ENCODE measurements at places on chromosomes 13 and 19.

- H3K4me1 ChIP-seq, result no peaks in the 10 kb centered on the region
- H3K36me3 ChIP-seq, result no peaks in the 10 kb centered on the region
- no peak overlapping the region for H3K4me3 ChIP-seq
- H3K27me3 ChIP-seq, result no peaks in the 10 kb centered on the region
- H3K27ac ChIP-seq, result no peak overlapping the region
Observed at GRCh38 chr13:38496917-38497316, 147.3 kb downstream of the UFM1 start.

GRCh38 chr13:85693889-85694511 is 105.2 kb downstream of the SLITRK6 start:
- DNase-seq, result no peak
- no peaks in the 10 kb centered on the region for H3K4me1 ChIP-seq
- H3K36me3 ChIP-seq, result peaks cover 3% of the 10 kb centered on the region
- no peak overlapping the region for H3K4me3 ChIP-seq
- no peak overlapping the region for H3K27ac ChIP-seq
- no peaks in the 10 kb centered on the region for H3K27me3 ChIP-seq

DNA sequence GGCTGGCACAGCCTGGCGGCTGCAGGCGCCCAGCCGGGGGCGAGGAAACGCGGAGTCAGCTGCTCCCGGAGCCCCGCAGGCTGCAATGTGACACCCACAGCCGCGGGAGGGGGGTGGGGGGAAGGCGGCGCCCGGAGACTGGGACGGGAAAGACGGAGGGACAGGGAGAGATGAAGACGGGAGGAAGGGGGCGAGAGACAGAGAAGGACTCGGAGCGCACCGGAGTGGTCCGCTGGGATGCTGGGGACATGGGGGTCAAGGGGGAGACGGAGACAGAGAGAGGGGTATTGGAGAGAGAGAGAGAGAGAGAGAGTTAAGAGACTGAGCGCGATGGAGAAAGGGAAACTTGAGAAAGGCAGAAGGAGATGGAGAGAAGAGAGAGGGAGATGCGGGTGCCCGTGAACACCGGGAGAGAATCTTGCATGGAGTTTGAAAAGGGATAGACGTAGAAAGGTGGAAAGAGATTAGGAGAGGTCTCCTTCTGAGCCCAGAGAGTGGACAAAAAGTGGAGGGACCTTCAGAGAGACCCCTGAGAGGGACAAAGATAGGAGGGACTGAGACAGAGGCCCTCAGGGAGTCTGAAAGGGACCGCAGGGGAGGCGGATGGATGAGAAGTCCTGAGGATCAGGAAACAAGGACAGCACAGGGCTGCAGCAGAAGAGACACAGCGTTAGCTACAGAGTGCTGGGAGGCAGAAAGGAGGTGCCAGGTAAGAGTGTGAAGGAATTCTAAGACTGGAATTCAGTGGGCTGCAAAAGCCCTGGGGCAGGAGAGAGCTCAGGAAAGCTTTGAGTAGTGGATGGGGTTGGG is 1.0 kb downstream of the SCN1B start:
- peaks cover 4% of the 10 kb centered on the region for H3K36me3 ChIP-seq
- peaks cover 12% of the 10 kb centered on the region for H3K27me3 ChIP-seq
- H3K27ac ChIP-seq, result peak overlapping the region; percentile 76
- no peak for DNase-seq

DNA sequence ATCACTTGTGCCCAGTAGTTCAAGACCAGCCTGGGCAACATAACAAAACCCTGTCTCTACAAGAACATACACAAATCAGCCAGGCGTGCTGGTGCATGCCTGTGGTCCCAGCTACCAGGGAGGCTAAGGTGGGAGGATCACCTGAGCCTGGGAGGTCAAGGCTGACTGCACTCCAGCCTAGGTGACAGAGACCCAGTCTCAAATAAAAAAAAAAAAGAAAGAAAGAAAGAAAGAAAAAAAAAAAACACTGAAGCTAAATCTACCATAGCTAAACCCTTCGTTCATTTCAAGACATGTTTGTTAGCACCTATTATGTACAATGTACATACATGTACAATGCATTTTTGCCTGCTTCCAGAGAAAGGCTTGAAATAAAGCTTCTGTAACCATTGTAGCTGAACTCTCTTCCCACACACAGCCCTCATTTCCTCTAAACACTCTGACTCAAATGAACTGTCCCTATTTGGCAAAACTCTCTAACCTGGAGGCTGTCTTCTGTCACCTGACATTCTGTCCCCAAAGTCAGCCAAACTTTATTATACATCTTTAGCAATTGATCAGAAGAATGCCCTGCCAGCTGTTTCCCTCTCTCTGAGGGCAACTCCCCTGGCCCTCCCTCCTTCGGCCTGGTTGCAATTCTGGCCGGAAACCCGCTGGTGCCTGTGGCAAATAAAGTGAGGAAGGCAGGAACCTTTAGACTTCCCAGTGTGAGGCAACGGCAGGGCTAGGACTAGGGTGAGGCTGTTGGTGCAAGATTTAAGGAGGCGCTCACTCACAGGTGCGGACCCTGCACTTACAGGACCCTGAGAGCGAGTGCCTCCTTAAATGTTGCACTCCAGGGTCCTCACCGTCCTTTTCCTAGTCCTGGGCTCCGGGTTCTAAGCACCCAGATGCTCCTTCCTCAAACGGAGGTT is 1.8 kb downstream of the ETHE1 start:
- peaks cover 30% of the 10 kb centered on the region for H3K4me1 ChIP-seq
- DNase-seq, result no peak
- H3K27ac ChIP-seq, result peak overlapping the region; percentile 82
- H3K27me3 ChIP-seq, result no peaks in the 10 kb centered on the region

DNA sequence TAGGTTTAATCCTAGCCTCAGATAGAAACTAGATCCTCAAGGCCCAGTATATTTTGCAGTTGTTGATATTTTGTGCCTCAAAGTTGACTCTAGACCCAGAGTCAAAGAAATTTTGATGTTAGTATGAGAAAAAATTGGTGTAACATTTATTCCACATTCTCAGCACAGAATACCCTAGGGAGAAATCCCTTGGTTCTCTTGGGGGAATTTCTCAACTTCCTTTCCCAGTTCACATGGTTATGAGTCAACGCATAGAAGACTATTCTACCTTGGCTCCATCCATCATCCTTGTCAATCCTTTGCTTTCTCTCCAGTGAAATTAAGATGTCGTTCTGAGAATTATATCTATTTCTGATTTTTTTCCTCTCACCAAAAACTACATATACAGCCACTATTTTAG is 145.3 kb downstream of the POSTN start:
- no peak for DNase-seq
- H3K4me1 ChIP-seq, result no peaks in the 10 kb centered on the region
- no peaks in the 10 kb centered on the region for H3K27me3 ChIP-seq

GRCh38 chr13:25292301-25292700 is 5.0 kb upstream of the MTMR6 start:
- no peak for DNase-seq
- H3K36me3 ChIP-seq, result peaks cover 7% of the 10 kb centered on the region
- H3K4me1 ChIP-seq, result no peaks in the 10 kb centered on the region
- no peak overlapping the region for H3K27ac ChIP-seq
- H3K4me3 ChIP-seq, result no peak overlapping the region

- H3K27ac ChIP-seq, result no peak overlapping the region
- H3K4me1 ChIP-seq, result no peaks in the 10 kb centered on the region
- no peak overlapping the region for H3K4me3 ChIP-seq
- H3K27me3 ChIP-seq, result peaks cover 57% of the 10 kb centered on the region
Observed at GRCh38 chr13:78709028-78709427, 50.1 kb upstream of the OBI1 start.

GRCh38 chr19:51501594-51502263 is at the start of gene SIGLEC12:
TSS of gene SIGLEC12 (minus strand) at chr19:51501800. CDS start at chr19:51501733, 67 bp downstream.
- peaks cover 5% of the 10 kb centered on the region for H3K4me1 ChIP-seq
- H3K27me3 ChIP-seq, result peaks cover 20% of the 10 kb centered on the region
- H3K27ac ChIP-seq, result no peak within 1 kb of the TSS
- no peaks in the 10 kb centered on the region for H3K36me3 ChIP-seq
- H3K4me3 ChIP-seq, result no peak within 1 kb of the TSS
- no peak for DNase-seq

GRCh38 chr19:10395003-10395402 is 8.3 kb downstream of the CDC37 start:
- peaks cover 32% of the 10 kb centered on the region for H3K4me1 ChIP-seq
- H3K36me3 ChIP-seq, result peaks cover 38% of the 10 kb centered on the region
- H3K27me3 ChIP-seq, result no peaks in the 10 kb centered on the region
- no peak for DNase-seq
- no peak overlapping the region for H3K4me3 ChIP-seq

DNA sequence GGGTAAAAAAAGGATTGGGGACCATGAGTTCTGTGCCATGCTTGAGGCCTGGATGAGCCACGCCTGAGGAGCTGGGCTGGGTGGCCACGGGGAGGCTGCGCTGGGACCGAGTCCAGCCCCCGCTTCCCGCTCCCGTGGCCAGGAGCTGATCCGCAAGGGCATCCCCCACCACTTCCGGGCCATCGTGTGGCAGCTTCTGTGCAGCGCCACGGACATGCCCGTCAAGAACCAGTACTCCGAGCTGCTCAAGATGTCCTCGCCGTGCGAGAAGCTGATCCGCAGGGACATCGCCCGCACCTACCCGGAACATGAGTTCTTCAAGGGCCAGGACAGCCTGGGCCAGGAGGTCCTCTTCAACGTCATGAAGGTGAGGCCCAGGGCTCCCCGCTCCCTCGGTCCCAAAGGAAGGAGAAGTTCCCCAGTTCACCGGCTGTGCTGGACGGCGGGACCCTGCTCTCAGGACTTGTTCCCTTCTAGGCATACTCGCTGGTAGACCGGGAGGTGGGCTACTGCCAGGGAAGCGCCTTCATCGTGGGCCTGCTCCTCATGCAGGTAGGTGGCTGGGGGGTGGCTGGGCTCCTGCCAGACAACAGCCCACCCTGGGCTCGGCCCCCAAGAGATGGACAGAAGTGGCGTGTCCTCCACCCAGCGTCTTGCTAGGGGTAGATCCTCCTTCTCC is 18.9 kb downstream of the EVI5L start:
- H3K36me3 ChIP-seq, result no peaks in the 10 kb centered on the region
- H3K4me3 ChIP-seq, result no peak overlapping the region
- DNase-seq, result no peak
- H3K27me3 ChIP-seq, result peaks cover 9% of the 10 kb centered on the region

GRCh38 chr13:54077569-54077968 is 1049.0 kb downstream of the OLFM4 start:
- no peaks in the 10 kb centered on the region for H3K27me3 ChIP-seq
- no peak overlapping the region for H3K4me3 ChIP-seq
- H3K36me3 ChIP-seq, result no peaks in the 10 kb centered on the region
- no peaks in the 10 kb centered on the region for H3K4me1 ChIP-seq
- H3K27ac ChIP-seq, result no peak overlapping the region
- DNase-seq, result no peak

DNA sequence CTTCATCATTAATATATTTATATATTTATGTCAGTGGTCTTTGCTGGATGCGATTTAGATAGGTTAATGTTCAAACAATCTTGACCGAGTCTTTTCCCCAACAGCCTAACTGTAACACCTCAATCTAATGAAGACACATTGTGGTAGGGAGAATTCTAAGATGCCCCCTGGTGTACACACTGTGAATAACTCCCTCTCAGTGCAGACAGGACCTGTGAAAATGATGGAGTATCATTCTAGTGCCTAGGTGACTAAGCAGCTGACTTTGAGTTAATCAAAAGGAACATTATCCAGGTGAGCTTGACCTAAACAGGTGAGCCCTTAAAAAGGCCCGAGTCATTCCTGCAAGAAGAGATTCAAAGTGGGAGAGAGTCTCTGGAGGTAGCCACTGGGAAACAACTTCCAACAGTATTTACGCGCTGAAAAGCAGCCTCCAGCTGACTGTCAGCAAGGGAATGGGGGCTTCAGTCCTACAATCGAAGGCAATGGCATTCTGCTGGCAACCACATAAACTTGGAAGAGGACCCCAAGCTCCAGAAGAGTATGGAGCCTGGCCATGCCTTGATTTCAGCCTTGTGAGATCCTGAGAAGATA is 28.0 kb upstream of the KBTBD7 start:
- peak; percentile 17 for DNase-seq
- H3K4me1 ChIP-seq, result no peaks in the 10 kb centered on the region
- no peak overlapping the region for H3K27ac ChIP-seq

DNA sequence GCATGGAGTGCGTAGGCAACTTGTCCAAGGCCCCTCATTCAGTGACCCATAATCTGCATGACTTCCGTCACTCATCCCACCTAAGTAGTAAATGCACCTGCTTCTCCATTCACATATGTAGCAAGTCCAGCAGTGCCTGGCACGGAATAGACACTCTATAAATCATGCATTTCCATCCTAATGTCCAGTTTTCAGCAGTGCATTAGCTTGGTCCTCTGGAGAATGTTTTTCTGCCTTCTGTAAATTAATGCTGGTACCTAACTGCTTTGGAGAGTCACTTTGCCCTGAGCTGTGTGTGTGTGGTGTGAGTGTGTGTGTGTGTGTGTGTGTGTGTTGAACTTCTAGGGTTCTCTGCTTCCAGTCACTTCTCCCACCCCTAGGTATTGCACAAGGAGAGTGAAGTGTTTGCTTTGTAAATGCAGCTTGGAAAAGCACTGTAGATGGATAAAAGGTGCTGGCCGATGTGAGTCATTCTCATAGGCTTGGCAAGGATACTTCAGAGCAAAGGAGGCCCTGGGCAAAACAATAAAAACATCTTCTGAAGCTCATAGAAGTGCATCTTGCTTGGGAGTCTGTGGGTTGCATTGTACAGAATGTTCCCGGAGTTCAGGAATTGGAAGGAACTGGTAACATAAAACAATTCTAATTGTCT is 181.8 kb downstream of the KATNAL1 start:
- no peak overlapping the region for H3K4me3 ChIP-seq
- peaks cover 4% of the 10 kb centered on the region for H3K36me3 ChIP-seq
- H3K4me1 ChIP-seq, result peaks cover 36% of the 10 kb centered on the region
- no peaks in the 10 kb centered on the region for H3K27me3 ChIP-seq
- DNase-seq, result no peak

GRCh38 chr13:42970824-42971690 is 21.0 kb downstream of the EPSTI1 start:
- no peak overlapping the region for H3K27ac ChIP-seq
- H3K36me3 ChIP-seq, result peaks cover 6% of the 10 kb centered on the region
- H3K4me1 ChIP-seq, result peaks cover 19% of the 10 kb centered on the region
- no peak for DNase-seq

GRCh38 chr19:18725841-18726770 is 42.6 kb downstream of the CRTC1 start:
- H3K36me3 ChIP-seq, result peaks cover 7% of the 10 kb centered on the region
- H3K4me1 ChIP-seq, result peaks cover 8% of the 10 kb centered on the region
- no peak for DNase-seq
- H3K27me3 ChIP-seq, result no peaks in the 10 kb centered on the region
- no peak overlapping the region for H3K4me3 ChIP-seq

- H3K27ac ChIP-seq, result no peak overlapping the region
- H3K36me3 ChIP-seq, result peaks cover 1% of the 10 kb centered on the region
- peaks cover 9% of the 10 kb centered on the region for H3K4me1 ChIP-seq
- H3K27me3 ChIP-seq, result no peaks in the 10 kb centered on the region
- no peak overlapping the region for H3K4me3 ChIP-seq
- DNase-seq, result no peak
Observed at GRCh38 chr19:37997911-37998344, 90.9 kb downstream of the SIPA1L3 start.

DNA sequence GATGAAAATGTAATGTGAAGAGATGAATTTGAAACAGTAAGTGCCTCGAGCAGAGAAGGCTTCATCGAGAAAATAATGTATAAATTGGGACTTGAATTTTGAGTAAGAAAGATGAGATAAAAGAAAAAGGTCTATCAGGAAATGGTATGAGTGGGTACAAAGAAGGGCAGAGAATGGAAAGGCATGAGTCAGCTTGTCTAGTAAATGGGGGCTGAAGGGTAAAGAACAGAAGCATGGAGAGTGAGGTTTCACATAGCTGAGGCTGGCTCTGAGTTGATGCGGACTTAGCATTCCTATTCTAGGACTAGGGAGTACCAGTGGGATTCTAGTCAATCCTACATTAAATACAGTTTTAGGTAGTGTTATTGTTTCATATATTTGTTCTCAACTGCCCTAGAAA is 85.8 kb downstream of the ZC3H13 start:
- H3K27me3 ChIP-seq, result no peaks in the 10 kb centered on the region
- peaks cover 54% of the 10 kb centered on the region for H3K36me3 ChIP-seq
- peaks cover 6% of the 10 kb centered on the region for H3K4me1 ChIP-seq
- no peak overlapping the region for H3K4me3 ChIP-seq

All from central memory CD8-positive, alpha-beta T cell (primary cell).